IPS DF 19.7 (cell line): ENCODE measurements at places on chromosomes 6 and 20.

GRCh38 chr20:49594143-49594930, 26.4 kb upstream of the PTGIS start:
- DNase-seq, result no peak

- no peak for DNase-seq
Observed at GRCh38 chr6:100382767-100383195, 81.9 kb downstream of the SIM1 start.

- DNase-seq, result no peak
Observed at GRCh38 chr20:41645372-41645771, 27.2 kb upstream of the CHD6 start.

GRCh38 chr20:41003143-41003935, 25.3 kb upstream of the TOP1 start:
- no peak for DNase-seq

DNA sequence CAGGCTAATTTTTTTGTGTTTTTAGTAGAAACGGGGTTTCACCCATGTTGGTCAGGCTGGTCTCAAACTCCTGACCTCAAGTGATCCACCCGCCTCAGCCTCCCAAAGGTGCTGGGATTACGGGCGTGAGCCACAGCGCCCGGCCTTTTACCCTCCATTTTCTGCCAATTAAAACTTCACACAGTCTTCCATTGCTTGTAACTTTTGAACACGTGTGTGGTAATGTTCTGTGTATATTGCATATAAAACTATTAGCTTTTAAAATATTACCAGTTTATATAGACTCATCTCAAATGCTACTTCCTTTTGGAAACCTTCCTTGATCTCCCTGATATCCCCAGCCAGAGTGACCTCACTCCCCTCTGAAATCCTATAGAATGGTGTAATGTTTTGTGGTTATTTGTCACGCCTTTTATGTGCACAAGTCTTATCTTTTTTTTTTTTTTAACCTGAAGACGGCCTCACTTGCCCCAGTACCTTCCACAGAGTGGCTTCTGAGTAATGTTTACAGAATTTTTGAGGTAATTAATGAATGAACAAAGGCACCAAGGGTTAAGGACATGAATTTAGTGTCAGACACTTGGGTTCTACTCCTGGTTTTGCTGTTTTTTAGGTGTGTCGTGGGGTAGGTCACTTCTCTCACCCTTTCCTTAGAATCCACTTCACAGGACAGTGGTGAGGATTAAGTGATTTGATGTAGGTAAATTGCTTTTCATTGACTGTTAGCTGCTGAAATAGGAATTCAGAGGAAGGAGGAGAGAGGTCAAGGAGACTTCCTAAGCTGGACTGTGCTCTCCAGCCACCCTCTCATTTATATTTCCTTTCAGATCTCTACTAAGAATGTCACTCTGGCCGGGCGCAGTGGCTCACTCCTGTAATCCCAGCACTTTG, 11.2 kb upstream of the MMP24 start:
- DNase-seq, result no peak

- DNase-seq, result no peak
Observed at GRCh38 chr20:49845060-49845459, 32.4 kb downstream of the SLC9A8 start.

DNA sequence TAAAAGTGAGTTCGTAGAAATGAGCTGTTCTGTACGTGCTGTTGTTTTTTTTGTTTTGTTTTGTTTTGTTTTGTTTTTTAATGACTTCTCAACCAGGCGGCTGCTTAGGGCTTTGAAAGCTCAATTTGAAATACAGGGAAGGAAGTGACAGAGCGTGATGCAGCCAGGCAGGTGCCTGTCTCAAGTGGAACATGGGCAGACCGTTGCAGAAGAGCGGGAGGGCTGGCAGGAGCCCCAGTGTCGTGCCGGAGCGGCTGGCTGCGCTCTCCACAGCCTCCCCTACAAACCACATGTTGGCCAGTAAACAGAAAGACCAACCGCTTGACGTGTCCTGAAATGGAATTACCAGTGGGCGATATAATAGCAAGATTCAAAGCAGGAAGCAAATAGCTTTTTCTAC, 164.9 kb upstream of the RREB1 start:
- DNase-seq, result no peak

GRCh38 chr6:105851606-105852005, 234.5 kb upstream of the PRDM1 start:
- DNase-seq, result no peak

- no peak for DNase-seq
Observed at GRCh38 chr6:155483858-155484257, 28.2 kb upstream of the NOX3 start.

GRCh38 chr6:150996968-150997367, 131.5 kb downstream of the MTHFD1L start:
- DNase-seq, result no peak

DNA sequence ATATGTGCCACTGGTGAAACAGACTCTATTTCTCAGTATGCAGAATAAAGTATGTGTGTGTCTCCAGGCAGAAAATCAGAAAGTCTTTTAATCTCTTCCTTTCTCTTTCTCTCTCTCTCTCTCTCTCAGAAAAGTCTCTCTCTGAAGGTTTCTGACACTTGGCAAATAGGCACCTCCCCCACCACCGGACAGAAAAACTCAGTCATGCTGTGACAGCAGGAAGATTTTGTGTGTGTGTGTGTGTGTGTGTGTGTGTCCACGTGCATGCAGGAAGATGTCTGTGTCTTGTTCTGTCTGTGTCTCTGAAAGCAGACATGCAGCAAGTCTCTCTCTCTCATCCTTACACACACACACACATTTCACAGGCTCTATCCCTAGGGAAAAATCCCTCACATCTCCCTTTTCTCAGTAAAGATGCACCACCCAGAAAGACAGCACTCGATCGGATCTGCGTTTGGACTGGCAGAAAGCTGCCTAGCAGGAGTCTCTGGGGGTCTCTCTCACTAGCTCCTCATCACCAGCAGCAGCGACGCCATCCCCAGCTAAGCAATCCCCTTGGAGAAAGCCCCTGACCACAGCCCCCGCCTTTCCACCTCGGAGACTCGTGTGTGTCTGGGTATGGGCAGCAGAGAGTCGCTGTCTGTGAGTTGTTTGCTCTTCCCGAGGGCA, 98.3 kb downstream of the EDN3 start:
- no peak for DNase-seq

DNA sequence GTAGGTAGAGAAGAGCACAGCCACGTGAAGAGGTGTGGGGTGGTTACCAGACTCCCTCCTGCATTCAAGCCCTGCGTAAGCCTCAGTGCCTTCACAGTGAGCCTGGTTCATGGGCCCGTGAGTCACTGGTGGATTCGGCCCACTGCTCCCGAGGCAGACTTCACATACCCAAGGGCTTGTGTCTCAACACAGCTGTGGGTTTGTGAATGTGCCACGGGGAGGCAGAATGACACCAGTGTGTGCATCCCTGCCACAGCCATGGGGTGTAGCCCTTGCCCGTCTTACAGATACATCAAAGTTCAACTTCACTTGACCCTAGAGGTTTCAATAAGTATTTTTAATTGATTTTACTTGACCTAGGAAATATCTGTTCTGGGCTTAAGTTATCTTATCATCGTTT, 108.5 kb downstream of the MAP3K4 start:
- no peak for DNase-seq

DNA sequence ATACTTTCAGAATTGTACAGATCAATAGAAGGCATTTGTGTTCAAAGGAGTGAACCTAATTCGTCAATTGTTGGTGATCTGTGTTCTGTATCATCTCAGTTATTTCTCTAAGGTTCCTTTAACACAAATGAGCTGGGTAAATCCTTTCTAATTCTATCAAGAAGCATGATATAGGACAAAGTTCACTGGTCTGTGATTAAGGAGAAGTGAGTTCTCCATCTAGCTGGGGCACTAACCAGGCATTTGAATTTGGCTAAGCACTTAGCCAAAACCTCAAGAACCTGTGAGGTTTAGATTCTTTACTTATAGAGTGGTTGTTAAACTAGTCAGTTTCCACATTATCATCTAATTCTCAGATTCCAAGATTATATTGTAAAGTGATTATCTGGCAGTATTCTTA, 50.3 kb downstream of the DOP1A start:
- no peak for DNase-seq

- DNase-seq, result no peak
Observed at GRCh38 chr6:151870375-151870774, 62.9 kb downstream of the ESR1 start.

GRCh38 chr6:169051371-169051770, 202.3 kb downstream of the THBS2 start:
- no peak for DNase-seq

DNA sequence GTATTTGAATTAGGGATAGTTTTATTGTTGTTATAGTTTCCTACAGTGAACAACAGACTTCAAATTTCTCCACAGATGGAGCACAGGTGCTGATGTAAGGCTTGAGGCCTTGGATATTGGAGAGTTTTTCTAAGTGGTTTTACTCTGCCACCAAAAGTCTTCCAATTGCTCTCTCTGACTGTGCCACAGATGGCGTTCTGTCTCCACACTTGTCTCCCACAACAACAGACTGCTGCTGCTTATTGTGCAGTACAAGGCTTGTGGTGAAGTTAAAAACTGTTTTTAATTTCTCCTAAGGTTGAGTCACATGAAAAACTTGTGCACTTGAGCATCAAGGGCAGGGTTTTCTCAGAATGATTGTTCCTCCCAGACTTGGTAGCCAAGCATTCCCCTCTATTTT, 460.9 kb upstream of the KHDRBS2 start:
- no peak for DNase-seq
